ENCODE measurements at places on chromosomes 12 and 14.
A peak's percentile ranks its signal among the peaks of the same experiment; 100 is the strongest.

DNA sequence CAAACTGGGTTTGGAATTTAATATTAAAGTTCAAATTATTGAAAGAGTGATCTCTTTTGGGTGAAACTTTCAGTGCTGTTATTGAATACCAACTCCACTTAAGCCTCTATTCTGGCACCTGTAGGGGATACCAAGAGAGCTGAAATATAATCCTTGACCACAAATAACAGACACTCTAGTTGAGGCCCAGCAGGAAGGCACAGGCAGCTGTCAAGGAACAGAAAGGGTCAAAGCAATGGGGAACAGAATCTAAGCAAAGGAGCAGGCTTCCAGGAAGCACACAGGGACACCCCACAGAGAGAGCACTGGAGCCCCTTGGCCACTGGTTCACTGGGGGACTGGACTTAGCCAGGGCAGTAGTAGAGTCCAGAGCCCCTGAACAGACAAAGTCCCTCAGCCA is 120.9 kb upstream of the SFSWAP start:
- no peak for DNase-seq

DNA sequence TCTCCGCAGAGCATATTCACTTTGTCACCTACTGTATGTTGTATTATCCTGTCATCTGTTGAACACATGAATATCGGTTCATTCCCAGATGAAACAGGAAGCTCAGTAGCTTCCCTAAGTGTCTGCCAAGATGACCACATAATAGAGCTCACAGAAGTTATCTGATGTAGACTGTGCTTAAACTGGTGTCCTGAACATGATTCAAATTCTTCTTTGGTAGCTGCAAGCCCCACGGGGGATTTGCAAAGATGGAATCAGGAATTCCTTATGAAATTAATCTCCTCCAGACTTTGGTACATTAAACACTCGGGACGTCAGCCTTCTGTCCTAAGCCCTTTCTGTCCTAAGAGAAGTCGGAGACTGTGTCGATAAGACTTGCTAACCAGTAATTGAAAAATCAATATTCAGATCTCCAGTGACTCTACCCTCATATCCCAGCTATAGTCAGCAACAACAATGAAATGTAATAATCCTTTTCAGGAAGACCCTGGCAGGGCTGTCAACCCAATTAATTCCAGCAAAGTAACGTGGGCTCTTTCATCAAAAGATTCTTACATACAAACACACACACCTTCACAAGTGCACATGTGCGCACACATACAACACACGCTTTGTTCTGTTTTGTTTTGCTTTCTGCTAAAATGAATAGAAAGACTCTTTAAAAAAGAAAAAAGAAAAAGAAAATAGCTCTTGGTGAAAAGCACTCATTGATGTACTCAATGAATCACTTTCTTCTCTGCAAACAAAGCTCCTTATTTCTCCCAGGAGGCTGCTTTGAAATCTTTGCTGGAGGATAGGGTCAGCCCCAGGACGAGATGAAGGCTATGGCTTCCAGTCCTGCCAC is 127.2 kb downstream of the RIMBP2 start:
- no peak for DNase-seq

GRCh38 chr12:129885287-129885686 is 18.5 kb downstream of the TMEM132D start:
- no peak for DNase-seq

GRCh38 chr14:69326611-69327010 is 66.7 kb downstream of the GALNT16 start:
- no peak for DNase-seq

- no peak for DNase-seq
Observed at GRCh38 chr14:69924201-69924600, 45.0 kb downstream of the SMOC1 start.

GRCh38 chr14:65371784-65372183 is 40.7 kb upstream of the FUT8 start:
- DNase-seq = no peak

DNA sequence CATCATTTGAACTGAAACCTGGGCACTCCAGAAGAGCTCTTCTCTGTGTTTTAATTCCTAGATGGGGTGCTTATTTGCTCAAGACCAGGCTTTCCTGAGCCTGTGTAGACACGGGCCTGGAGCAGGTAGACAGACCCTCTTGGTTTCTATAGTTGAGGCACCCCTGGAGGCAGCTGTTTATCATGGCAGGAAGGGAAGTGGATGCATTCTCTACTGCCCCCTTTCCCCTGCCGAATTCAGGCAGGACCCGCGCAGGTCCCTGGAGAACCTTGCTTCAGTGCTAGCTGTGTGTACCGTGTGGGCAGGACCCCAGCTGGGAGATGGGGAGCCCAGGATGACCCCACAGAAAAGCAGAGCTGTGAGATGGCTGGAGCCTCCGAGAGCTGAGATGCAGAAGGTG is 6.0 kb downstream of the CACNA1C start:
- no peak for DNase-seq

GRCh38 chr12:68483592-68484383 is 126.9 kb upstream of the RAP1B start:
- peak; percentile 14 for DNase-seq

DNA sequence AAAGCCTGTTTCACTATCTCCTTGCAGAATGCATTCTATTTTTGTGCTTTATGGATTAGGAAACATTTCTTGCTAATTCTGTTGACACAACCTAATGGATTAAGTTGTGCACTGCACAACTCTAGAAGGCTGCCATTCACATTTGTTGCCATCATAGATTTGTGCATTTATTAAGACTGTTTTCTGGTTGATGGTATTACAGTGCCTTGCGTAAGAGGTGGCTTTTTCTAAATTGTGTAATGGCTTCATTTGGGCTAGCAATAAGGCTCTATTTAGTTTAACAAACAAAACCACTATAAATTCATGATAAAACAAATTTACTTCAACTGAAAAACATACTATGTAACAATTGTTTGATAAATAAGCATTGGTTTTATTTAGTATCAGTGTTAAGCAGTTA is 175.9 kb downstream of the TRHDE start:
- DNase-seq = no peak
